Right renal pelvis (tissue), 4 donors: ENCODE measurements at places on chromosomes 2 and 18. TPM values are rescaled to one million over a fixed set of nuclear protein-coding genes. Genes with fewer than 3 reads are reported as not detected.

Gene NPPC
- polyA plus RNA-seq: 0.44 TPM

Gene CLIP4
- polyA plus RNA-seq: 20.8 TPM

Gene REG1B
- polyA plus RNA-seq: not detected

DNA sequence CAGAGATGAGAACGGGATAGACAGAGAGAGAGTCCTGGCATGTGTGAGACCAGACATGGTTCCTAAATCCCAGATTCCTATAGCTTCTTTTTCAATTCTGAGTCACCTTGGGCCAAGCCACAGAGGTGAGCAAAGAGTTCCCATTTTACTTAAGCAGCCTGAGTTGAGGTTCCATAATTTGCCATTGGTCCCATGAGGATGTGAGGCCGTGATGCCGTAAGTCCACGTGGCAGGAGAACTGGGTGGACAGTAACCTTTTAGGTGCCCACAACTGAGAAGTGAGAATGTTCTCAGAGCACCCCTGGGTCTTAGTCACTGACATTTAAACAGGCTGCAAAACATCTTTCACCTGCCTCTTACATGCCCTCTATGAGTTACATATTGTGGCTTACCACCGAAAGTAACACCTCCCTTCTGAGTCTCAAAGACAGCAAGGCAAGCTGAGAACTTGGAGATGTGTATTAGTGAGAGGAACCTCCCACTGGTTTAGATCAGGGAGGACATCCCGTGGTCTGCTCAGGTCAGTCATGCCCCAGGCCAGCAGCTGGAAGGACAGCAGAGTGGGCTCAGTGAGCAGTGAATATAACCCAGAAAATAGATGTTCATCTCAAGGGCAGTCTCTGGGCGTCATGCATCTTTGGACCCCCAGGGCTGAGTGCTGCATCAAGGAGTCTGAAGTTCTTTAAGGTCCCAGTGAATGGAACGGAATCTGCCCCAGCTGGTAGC lies 127.9 kb upstream of the LGALSL start:
- DNase-seq: no peak

DNA sequence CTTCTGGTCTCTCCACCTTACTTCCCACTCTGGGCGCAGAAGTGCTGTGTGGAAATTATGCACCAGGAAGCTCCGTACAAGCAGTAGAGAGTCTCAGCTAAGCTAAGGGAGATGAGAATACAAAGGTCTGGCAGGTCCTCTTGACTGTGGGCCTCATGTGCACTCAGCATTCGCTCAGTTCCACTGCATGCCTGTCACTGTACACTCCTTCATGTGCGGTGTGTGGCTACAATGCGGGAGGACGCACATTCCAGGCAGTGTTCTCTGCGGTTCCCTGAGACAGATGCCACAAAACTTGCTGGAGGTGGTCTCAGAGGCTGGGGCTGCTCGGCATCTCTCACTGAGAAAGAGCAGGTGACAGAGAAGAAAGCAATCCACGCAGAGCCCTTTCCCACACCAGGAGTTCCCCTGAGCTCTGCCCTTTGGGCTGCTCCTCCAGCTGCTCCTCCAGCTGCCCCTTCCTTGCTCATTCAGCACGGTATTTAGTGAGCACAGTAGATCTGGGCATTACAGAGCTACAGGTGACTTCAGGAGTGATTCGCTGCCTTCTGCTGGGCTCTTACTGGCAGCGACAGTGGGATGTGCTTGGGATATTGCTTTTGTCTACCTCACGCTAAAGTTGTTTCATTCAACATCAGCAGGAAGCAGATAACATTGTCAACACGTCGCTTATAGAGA lies 176.6 kb downstream of the SH3RF3 start:
- no peak for DNase-seq

DNA sequence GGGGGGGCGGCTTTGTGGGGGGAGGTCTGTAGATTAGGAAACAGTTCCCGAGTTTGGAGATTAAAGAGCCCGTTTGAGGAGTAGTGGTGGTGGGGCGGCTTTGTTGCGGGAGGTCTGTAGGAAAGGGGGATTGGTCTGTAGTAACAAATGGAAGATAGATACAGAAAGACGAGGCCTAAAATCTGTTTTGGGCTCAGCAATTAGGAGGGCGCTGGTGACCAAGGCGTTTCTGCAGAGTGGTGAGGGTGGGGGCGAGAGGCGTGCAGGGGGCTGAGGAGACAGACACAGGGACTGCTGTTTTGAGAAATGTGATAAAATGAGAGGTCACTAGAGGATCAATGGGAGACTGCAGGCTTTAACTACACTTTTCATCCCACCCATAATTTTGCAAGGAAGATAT lies 1.6 kb upstream of the ADNP2 start:
- DNase-seq: no peak

GRCh38 chr2:168679081-168679480 lies 123.4 kb upstream of the NOSTRIN start:
- DNase-seq: no peak

GRCh38 chr2:235827585-235827992 lies 333.7 kb downstream of the AGAP1 start:
- no peak for DNase-seq

DNA sequence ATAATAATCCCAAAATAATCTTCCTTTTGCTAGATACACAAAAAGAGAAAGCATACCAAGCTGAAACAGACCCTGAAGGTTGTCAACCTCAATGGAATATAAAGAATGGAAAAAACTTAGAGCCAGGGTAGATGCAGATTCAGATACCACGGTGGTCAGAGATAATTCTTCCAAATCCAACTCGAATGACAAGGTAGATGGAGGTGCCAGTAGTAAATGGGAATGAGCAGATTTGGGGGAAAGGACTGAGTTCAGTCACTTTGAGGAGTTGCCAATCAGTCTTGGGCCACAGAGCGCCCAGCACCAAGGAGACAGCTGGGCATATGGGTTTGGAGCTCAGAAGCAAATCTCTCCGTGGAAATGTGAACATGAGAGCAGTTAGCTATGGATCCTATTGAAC lies 3.4 kb upstream of the CHMP1B start:
- DNase-seq: no peak
